ENCODE measurements at places on chromosomes 5 and 9.

GRCh38 chr5:162231522-162231921, 163.9 kb downstream of the GABRG2 start:
- no peak for DNase-seq

GRCh38 chr5:176816791-176817347, 6.5 kb downstream of the UNC5A start:
- no peak for DNase-seq

- no peak for DNase-seq
Measured at GRCh38 chr5:143011585-143011984, 241.4 kb downstream of the ARHGAP26 start.

- DNase-seq, result no peak
Measured at GRCh38 chr5:37955748-37956147, 115.9 kb upstream of the GDNF start.

GRCh38 chr5:72156946-72157624, 49.8 kb downstream of the MAP1B start:
- DNase-seq, result no peak

- no peak for DNase-seq
Measured at GRCh38 chr5:86626149-86626548, 8.4 kb downstream of the COX7C start.

GRCh38 chr5:163460562-163461171, at the start of gene HMMR:
Gene HMMR (plus strand): TSS chr5:163460632. CDS start chr5:163460693, 61 bp downstream.
- no peak for DNase-seq

DNA sequence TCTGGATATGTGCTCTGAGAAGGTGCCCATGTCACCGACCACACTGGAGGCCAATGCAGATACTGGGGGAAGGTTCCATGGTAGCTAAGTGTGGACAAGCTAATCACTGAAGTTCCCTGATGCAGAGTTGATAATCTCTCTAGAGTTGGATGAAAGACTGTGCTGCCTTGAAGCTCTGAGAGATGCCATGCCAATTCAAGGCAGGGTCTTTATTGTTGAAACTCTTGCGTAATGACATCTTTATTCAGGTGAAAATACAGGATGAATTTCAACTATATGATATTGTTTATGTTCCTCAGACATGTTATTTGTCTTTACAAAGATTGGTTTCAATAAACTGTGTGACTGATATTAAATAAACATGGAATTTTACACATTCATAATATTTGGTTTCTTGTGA, 167.6 kb upstream of the TMEM161B start:
- DNase-seq, result no peak

DNA sequence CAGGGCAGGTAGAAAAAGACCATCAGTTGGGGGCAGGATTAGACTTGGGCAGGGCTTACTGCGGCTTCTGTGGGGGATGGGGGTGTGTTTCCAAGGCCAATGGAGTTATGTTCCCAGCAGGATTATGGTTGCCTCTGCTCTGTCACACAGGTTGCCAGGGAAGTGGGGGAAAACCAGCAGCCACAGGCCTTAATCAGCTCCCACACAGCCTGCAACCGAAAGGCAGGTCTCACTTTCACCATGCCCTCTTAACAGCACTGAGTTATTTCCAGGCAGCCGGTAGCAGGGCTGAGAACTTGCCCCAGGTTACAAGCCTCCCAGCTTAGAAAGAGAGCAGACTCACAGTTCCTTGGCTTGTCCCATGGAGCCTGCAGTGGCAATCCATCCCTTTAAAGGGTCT, 205.5 kb downstream of the FGF10 start:
- no peak for DNase-seq

- no peak for DNase-seq
Measured at GRCh38 chr5:54301220-54301619, 9.2 kb downstream of the ARL15 start.

GRCh38 chr9:4866239-4866969, 73.7 kb downstream of the RCL1 start:
- no peak for DNase-seq

DNA sequence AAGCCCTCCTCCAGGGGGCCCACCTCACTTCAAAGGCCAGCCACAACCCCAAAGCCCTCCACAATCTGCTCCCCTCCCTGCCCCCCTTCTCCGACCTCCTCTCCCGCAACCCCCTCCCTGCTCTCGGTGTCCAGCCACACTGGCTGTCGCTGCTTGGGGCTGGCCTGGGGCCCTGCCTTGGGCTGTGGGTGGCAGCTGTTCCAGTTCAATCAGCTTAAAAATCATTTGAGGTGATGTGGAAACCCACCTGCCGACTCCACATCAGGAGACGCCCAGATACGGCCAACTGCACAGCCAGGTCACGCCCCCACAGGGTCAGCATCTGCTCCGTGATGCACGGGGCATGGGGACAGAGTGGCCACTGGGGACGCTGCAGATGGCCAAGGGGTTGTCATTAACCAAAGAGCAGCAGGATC, 107.0 kb upstream of the MVB12B start:
- DNase-seq, result no peak

GRCh38 chr9:90059436-90059835, 454.6 kb downstream of the GADD45G start:
- no peak for DNase-seq

DNA sequence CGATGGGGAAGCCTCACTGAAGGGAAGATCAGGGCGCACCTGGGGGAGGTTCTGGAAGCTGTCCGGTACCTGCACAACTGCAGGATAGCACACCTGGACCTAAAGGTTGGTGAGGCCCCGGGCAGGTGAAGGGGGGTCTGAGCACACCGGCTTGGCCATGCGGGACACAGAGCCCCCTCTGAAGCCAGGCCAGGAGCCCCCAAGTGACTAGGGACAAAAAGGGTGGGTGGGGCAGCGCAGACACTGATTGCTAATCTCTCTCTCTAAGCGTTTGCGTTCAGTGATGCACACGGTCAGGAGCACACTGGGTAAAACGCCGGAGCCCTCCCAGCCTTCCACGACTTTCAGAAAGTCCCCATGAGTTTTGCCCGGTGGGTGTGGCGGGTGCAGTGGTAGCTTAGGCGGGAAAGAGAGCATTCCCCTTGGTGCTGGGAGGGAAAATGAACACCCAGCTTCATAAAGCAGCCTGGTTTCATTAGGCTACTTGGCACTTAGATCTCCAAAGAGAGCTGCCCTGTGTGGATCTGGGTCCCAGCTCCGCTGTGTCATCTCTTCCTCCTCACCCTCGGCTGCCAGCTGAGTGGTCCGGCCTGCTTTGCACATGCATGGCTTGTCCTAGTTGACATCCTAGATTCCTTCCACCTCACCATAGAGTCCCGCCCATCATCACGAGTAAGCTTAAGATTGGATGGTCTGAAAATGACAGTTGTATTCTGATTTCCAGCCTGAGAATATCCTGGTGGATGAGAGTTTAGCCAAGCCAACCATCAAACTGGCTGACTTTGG, 74.2 kb upstream of the OTULINL start:
- DNase-seq, result no peak

DNA sequence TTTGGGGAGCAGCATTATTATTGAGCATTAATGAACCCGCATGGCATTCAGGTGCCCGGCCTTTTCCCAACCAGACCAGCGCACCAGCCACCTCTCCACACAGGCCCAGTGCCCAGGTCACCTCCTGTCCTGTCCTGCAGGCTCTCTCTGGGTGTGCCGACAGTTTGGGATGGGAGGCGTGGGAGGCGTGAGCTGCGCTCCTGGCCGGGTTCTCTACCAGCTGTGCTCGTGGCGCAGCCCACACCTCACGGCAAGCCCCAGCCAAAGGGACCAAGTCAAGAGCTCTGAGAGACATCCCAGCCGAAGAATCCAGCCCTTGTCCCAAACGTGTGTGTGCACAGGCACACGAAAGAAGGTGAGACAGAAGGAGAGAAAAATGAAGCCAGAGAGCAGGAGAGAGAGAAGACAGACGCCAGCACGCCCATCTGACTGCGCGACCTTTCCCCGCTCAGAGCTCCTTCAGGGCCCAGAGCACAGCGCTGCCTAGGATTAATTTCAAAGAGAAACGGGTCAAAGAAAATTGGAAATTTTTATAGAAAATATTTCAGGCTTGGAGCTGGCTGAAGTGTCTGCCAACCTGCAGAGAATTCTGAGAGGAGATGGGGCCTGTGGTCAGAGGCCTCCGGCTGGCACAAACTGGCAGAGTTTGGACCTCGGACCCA, 81.7 kb downstream of the ADAMTS2 start:
- DNase-seq, result no peak

- DNase-seq, result no peak
Measured at GRCh38 chr5:97355775-97356174, 172.7 kb upstream of the RIOK2 start.

GRCh38 chr9:130626249-130626996, 38.0 kb upstream of the PRDM12 start:
- DNase-seq, result no peak

DNA sequence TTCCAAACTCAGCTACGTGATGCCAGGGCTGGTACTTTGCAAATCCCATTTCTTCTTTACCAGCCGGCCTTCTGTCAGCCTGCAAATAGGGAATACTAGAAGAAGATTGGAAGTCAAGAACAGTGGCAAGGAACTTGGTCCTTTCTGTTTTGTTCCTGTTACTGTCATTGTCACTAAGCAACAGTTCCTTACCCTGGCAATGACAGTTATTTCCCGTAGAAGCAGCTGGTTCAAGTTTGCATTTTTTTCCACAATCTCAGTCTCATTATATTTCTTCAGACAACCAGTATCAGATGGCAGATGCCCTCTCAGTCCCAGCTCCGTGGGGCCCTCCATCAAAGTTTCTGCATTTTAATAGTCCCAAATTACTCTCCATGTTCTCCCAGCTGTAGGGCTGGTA, 9.1 kb upstream of the C1QTNF2 start:
- no peak for DNase-seq

GRCh38 chr9:94126844-94127243, 42.6 kb downstream of the PTPDC1 start:
- DNase-seq, result no peak

DNA sequence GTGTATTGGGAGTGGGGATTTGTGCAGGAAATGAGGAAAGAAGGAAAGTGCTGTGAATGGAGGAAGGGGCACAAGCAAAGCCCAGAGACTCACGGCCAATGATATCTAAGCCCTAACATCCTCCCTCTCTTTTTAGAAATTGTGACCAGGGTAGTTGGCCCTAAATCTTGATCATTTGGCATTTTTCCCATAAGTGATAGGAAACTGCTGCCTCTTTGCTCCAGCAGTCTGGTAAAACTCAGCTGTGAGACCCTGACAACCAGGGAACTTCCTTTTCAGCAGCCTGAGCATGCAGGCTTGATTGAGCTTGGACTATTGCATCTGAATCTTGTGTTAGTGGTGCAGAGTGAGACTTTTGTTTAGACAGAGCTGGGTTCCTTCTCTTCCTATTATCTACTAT, 9.6 kb upstream of the ADRB2 start:
- DNase-seq, result peak; percentile 81

DNA sequence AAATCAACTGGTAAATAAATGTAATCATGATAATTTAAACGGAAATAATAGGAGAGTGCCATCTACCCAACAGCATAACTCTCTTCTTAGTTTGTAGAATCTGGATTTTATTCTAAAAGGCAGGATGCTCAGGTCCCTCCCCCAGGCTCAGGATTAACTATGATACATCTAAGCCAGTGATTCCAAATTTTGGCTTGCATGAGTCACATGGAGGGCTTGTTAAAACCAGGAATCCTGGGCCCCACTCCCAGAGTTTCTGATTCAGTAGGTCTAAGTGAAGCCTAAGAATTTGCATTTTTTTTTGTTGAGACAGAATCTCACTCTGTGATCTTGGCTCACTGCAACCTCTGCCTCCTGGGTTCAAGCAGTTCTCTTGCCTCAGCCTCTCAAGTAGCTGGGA, 62.3 kb upstream of the ZFR start:
- no peak for DNase-seq

- no peak for DNase-seq
Measured at GRCh38 chr5:128572051-128572929, 34.2 kb upstream of the FBN2 start.

DNA sequence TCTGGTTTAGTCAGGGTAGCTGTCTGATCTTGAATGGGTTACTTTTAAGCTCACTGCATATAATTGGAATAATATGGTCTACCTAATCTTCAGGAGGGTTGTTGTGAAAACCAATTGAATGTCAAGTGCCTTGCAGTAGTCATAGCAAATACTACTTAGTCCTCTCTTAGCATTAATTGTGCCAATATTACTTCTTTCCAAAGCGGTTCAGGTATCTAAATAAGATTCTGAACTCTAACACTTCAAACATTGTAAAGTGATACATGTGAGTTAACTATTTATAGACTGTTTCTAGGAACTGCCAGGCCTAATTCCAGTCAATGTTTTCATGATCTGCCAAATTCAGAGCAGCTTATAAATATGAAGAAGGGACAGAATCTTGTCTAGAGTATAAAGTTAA, 140.2 kb downstream of the SH3GL2 start:
- no peak for DNase-seq

- no peak for DNase-seq
Measured at GRCh38 chr9:96508227-96508940, 58.4 kb downstream of the HABP4 start.

GRCh38 chr5:178770621-178771020, 40.2 kb upstream of the ZNF354A start:
- no peak for DNase-seq

DNA sequence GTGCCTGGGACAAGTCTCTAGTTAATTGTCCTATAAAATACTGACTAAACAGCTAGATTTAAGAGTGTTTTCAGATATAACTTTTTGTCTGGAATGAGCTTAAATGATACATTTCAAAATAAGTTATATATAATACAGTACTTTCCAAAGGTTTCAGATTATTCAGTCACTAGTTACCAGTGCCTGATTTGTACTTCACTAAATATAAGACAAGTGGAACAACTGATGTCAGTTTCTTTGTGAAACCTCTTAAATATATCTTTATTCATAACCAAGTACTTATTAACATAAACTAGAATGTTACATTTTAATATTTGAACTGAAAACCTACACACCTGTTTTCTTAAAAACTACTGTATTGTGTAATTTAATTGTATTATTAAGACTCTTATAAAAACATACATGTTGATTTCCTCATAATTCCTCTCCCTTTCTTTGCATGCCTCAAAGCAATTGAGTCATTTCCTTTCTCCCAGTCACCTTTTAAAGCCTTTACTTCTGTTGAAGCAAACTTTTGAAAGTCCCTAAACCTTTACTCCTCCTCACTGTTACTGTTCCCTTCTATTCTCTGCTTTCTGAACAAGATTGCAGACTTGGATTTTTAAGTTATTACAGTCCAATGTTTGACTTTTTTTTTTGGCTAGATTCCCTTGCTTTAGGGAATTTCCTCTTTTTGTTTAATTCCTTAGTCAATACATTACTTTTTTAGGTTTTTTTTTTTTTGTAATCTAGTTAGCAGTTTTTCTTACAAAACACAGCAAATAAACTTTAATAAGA, 8.7 kb upstream of the SEMA6A start:
- no peak for DNase-seq

DNA sequence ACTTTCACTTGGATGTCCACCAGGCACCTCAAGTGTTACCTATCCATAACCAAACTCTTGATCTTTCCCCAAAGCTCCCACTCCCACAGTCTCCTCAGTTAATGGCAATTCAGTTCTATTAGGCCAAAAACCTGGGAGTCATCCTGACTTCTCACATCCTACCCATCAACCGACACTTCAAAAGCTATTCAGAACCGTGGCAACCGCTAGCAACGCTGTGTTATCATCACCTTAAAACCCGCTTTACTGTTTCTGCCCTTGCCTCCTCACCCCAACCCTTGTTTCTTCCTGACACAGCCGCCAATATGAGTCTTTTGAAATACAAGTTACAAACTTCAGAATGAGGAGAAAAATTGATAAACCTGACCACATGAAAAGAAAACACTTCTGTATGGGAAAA, 46.5 kb downstream of the MAPKAP1 start:
- no peak for DNase-seq

Data from right lung (tissue), 10 donors.